ENCODE measurements at places on chromosomes 6 and 20.

DNA sequence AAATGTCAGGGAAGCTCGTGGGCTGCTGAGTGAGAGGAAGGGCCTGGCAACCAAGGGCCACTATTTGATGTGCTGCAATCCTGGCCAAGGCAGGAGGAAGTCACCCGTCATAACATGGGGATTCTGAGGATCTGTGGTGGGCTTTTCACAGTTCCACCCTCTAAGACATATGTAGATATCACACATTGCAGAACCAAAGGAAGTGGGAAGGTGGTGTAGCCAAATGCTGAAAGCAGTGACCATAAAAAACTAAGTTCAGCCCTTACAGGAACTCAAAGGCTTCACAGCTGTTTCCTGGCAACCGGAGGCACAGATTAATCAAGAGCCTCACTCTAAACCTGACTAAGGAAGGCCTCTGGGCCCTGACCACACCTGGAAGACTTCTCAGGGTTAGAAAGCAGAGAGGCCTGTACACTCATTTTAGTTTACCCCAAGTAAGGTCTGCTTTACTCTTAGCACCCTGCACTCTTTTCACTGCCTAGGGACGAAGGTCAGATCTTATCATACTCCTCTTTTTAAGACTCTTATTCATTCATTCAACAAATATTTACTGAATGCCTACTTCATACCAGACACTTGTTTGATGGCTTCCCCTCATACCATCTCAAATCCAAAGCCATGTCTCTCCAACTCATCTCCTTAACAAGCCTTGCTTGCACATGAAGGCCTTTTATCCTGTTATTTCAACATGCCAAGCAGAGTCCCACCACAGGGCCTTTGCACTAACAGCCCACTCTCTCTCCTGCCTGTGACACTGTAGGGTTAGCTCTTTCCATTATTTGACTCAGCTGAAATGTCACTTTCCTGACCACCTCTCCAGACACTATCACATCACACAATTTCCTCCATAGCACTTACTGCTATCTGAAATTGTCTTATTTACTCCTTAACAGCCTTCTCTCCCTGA lies 2.6 kb downstream of the UBE2V1 start:
- DNase-seq: peak; percentile 47

- no peak for DNase-seq
Observed at GRCh38 chr6:158743033-158743651, 76.0 kb downstream of the EZR start.

- DNase-seq: no peak
Observed at GRCh38 chr6:165042912-165043311, 266.5 kb downstream of the C6orf118 start.

DNA sequence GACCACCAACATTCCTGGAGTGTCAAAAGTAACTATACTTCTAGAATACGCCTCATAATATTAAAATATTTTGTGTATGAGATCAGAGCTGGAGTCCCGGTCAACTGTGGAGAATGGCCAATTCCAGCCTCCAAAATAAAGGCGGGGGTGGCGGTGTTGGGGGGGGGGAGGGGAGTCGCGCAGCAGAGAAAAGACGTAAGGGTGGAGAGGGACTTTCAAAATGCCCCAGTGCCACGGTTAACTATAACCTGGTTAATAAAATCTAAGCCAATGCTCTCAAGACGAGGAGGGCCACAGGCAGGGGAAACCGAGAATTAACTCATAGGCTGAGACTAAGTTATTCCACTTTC lies 1.3 kb downstream of the NUP153 start:
- DNase-seq: no peak

DNA sequence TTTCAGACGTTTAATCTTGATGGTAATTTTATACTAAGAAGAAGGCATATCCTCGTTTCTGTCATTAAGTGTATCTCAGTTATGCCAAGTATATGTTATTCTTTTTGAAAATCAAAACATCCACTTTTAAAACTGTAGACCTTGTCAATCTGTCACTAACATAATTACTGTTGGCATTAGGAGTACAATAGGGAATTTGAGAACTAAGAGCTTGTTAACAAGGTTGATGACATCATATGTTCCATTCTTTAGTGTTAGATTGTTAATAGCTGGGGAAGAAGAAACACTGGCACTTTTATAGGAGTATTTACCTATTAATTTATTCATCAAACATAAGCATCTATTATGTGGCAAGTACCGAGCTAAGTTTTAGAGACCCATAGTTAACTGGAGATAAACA lies 76.2 kb downstream of the MAP3K4 start:
- no peak for DNase-seq

DNA sequence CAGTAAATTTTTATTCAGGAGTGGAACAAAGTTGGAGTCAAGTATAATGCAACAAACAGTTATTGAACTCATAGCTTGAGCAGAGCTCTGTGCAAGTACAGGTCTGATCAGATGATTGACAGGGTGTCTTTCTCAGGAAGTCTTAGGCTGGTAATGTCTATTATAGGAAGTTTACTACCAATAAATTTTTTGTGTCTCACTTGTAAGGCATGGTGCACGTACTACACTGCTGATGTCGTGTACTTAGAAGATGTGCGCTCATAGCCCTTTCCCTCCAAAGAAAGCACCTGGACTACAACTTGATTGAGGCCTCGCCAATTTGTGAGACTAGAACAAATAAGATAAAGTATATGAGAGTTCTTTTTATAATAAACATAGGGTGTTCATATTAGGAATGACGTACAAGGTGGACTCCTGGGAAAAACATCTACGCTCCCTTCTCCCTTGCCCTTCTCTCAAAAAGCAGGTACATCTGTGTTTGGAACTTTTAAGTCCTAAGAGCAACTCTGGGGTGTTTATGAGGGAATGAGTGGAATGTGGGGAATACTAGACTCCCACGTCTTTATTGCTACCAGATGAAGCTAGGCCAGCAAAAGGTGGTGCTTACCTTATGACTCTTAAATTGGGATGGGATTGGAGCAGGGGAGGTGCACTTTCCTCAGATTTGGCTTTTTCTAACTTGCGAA lies 1.5 kb downstream of the NDUFAF5 start:
- no peak for DNase-seq

DNA sequence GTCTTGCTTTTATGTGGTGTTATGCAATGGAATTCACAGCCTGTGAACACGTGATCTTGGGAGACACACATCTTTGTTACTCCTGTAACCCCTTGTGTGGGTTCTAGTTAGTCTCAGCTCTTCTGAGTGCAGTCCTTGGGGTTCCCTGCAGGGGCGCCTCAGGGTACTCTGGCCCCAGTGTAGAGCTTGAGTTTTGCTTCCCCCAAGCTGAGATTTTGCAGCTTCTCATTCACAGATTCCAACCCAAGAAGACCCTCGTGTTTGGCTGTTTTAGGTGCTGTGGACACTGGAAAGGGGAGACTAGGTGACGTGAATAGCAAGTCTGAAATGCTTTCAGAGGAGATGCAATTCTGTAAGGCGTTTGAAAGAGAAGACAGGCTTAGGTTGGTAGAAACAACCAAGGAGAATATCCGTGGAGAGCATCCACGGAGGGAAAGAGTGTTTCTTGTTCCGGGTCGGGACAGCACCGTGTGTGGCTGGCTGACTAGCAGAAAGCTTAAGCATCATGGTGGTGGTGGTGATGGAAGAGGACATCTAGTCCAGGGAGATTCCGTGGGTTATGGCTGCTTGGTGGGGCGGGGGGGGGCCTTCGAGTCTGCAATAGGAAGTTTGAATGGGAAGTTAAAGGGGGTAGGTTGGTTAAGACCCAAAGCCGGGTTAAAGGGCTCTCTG lies 30.1 kb downstream of the DUSP22 start:
- DNase-seq: no peak

GRCh38 chr6:169933839-169934698 lies 182.6 kb downstream of the ERMARD start:
- no peak for DNase-seq

- DNase-seq: no peak
Observed at GRCh38 chr6:69894578-69895347, 28.4 kb downstream of the COL19A1 start.

DNA sequence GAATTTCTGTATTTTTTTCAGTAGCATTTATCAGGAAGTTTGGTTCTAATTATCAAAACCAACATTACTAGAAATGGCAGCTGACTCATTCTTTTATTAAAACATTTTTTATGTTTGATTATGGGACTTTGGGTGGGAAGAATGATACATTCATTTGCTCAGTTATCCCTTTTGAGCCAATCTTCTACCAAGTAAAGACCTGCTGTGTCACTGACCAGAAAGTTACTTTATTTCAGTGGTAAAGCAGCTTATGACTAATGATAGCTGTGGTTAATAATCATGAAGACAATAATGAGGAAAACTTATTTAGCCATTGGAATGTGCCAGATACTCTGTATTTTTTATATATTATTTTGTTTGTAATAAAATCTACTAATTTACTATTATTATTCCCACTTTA lies 142.3 kb downstream of the FARS2 start:
- DNase-seq: no peak

- no peak for DNase-seq
Observed at GRCh38 chr6:159013229-159013628, 13.2 kb upstream of the RSPH3 start.

DNA sequence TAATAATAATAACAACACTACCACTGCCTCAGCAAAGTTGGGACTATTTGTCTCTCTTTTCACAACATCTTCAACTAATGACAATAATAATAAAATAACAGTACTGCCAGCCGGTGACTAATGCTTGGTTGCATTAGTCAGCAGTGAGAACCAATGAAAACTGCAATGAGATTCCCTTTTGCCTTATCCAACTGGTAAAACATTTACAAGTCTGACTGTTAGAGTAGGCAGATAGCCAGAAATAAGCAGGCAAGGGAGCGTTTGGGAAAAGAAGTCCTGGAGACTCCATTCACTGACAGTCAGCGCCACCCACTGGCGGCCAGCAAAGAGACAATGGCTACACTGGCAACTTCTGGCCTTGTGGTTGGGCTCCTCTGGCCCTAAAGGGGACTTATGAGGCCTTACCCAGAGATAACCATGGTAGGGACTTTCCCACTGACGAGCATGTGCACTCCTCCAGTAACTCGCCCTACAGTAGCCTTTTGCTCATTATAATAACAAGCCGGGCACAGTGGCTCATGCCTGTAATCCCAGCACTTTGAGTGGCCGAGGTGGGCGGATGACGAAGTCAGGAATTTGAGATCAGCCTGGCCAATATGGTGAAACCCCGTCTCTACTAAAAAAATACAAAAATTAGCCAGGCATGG lies 3.4 kb upstream of the NSFL1C start:
- DNase-seq: peak; percentile 39

GRCh38 chr20:57291003-57291402 lies 24.6 kb upstream of the BMP7 start:
- no peak for DNase-seq

DNA sequence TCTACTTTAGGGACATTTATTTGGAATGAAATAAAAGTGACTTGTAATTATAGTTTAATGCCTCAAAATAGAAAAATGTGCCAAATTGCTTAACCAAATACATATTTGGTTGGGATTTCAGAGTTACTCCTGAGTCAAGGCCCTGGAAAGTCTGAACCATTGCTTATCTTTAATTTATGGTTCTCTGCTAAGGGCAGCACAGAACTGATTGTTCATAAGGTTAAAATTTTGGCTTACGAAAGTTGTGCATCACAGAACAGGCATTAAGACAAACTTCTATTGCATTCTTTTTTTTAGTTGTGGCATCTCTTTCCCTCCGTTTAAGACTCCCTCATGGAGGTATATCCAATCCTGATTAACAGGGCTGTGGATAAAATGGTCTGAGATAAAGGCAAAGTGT lies 92.2 kb upstream of the TENT5A start:
- no peak for DNase-seq

- DNase-seq: no peak
Observed at GRCh38 chr6:42522036-42522435, 41.8 kb upstream of the UBR2 start.

DNA sequence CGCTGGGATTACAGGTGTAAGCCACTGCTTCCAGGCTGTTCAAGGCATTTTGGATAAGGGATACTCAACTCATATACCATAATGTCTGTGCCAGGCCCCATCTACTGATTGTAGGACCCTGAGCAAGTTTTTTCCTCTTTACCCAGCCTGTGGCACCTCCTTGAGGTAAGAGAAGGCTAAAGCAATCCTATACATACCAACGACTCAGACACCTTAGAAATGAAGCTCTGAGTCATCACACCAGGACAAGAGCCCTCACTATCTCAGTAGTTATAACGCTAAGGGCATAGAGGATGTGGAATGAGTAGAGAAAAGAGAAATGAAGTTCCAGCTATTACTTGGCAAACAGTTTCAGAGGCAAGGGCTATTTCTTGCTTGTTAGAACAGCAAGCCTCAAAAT lies 16.9 kb downstream of the NDRG3 start:
- no peak for DNase-seq

DNA sequence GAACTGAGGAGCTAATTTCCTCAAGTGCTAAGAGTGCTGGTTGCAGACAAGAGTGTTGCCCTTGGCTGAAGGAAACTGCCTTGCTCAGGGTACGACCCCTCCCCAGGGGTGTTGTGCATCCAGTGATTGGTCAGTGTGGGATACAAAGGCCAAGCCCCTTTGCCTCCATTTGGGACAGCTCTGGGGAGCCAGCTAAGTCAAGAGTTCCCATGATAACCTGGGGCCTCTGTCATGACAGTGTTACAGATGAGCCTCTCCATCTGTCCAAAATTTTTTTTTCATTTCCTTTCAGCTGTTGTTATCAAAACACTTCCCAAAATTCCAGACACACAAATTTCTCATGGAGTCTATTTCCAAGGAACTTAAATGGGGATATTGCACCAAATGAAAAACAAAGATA lies 93.3 kb downstream of the HS3ST5 start:
- no peak for DNase-seq

GRCh38 chr6:106186714-106187113 lies 100.6 kb downstream of the PRDM1 start:
- no peak for DNase-seq

Measured in DND-41 (cell line).